Testis (tissue), 5 donors: ENCODE measurements at places on chromosomes 1 and 21. TPM values are rescaled to one million over a fixed set of nuclear protein-coding genes. Genes with fewer than 3 reads are reported as not detected.

DNA sequence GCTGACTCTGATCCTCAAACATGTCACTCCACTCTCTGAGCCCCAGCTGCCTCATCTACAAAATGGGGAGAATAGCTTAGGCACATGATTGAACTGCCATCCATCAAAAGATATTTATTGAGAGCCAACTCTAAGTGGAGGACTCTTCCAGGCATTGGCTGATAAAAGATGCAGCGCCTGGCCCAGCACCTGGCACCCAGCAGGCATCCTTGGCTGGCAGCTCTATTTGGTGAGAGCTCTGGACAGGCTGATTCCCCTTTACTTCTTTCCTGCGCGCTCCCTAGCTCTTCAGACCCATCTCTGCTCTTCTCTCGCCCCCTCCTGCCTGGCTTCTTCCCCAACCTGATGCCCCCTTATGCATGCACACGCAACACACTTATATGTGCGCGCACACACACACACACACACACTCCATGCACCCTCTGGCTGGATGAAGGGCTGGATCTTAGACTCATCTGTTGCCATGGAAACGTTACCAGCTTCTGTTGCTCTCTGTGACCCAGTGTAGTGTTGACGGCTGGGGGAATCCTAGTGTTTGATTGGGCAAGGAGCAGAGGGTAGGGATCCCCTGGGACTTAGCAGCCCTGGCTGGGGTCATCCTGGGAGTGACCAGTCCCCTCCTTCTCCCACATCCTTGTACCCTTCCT lies 49.3 kb downstream of the VWA5B1 start:
- H3K4me3 ChIP-seq, result no peak overlapping the region
- no peaks in the 10 kb centered on the region for H3K36me3 ChIP-seq
- no peak overlapping the region for H3K27ac ChIP-seq
- DNase-seq, result no peak
- no peaks in the 10 kb centered on the region for H3K27me3 ChIP-seq

The NBPF4 gene
- total RNA-seq, result 6.9 TPM

DNA sequence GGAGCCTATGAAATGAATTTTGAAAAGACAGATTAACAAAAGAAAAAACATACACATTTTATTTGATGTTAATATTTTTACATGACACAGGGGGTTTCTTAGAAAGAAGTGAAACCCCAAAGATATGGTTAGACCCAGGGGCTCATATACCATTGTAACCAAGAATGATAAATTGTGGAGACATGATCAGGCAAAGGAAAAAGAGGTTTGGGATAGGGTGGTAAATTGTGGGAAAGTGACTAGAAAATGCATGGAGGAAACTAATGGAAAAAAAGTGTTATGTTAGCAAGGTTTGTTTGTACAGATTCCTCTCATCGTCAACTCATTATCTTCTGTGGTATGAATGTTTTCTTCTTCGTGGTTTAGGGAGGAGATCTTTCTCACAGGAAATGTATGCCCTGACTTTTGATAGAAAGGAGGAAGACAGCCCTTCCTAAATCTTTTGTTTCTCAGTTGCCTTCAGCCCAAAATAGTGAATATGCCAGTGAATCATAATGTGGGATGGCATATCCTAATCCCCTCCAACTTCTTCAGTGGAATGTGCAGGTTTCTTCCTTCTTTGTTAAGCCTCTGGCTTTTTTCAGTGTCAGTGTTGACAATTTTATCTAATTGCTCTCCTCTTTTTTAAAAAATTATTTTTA lies 140.4 kb upstream of the UBE2U start:
- H3K36me3 ChIP-seq, result no peaks in the 10 kb centered on the region
- H3K4me1 ChIP-seq, result no peaks in the 10 kb centered on the region
- no peak overlapping the region for H3K4me3 ChIP-seq
- H3K27ac ChIP-seq, result no peak overlapping the region

The CFAP57 gene
- total RNA-seq, result 22.9 TPM

The TRIM17 gene
- total RNA-seq, result 33.6 TPM

The S100A16 gene
- total RNA-seq, result 171 TPM

The HSD3B2 gene
- 0.19 TPM for total RNA-seq

The PRR9 gene
- total RNA-seq, result 2.8 TPM

GRCh38 chr1:178704833-178705232 lies 20.2 kb upstream of the RALGPS2 start:
- no peak for DNase-seq
- no peaks in the 10 kb centered on the region for H3K27me3 ChIP-seq
- H3K4me3 ChIP-seq, result no peak overlapping the region
- no peaks in the 10 kb centered on the region for H3K36me3 ChIP-seq
- no peak overlapping the region for H3K27ac ChIP-seq
